Dorsolateral prefrontal cortex (tissue), 122 donors: ENCODE measurements at places on chromosomes 1 and 21.

- DNase-seq: no peak
These were observed 339.1 kb downstream of the PTPRC start for GRCh38 chr1:198977909-198978308.

DNA sequence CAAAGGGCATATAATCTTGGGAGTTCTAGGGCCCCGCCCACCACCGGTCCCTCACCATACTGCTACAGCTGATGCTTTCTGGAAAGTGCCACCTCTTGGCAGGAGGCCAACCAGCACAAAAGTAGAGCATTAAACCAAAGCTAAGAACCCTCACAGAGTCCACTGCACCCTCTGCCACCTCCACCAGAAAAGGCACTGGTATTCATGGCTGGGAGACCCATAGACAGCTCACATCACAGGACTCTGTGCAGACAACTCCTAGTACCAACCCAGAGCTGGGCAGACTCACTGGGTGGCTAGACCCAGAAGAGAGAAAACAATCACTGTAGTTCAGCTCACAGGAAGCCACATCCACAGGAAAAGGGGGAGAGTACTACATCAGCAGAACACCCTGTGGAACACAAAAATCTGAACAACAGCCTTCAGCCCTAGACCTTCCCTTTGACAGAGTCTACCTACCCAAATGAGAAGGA is 10.8 kb downstream of the THEM4 start:
- DNase-seq: no peak

- no peak for DNase-seq
These were observed 56.2 kb upstream of the GNG12 start for GRCh38 chr1:67889466-67889865.

DNA sequence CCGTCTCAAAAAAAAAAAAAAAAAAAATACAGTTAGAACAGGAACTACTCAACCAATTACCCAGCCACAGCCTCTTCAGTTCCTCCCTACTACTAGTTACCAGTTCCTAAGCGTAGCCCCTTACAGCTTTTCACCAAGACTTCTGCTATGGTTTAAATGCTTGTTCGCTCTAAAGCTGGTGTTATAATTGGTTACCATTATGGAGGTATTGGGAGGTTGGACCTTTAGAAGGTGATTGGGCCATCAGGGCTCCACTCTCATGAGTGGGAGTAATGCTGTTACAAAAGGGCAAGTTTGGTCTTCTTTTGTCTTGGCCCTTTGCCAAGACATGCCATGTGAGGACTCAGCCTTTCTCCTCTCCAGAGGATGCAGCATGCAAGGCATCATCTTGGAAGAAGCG is 3.0 kb upstream of the SMPDL3B start:
- DNase-seq: no peak

GRCh38 chr1:179803918-179804317 is 60.8 kb downstream of the FAM163A start:
- DNase-seq: no peak

GRCh38 chr1:148318123-148318903 is 164.8 kb downstream of the PPIAL4G start:
- DNase-seq: no peak

DNA sequence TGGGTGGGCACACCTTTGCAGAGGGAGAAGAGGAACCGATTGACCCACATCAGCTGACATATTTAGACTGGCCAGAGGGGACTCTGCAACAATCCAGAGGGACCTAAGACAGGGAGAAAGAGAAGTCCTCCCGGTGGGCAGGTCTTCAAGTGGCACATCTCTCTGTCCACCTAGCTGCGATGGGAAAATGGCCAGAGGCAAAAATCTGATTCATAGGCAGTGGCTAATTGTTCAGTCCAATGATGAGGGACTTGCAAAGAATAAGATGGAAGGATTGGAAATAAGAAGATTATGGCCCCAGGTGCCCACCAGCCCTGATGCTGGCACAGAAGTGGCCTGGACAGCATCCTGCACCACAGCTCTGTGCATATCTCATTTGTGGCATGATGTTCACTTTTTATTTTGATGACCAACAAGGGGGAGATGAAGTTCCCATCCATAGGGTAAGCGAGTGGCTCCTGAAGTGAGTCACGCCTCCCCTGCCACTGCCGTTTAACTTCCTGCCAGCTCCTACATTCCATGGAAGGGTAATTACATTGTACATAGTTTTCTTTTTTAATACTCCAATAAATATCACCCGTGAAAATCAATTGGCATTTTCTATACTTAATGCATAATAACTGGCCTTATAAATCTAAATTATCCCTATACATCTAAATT is 659.6 kb downstream of the MATN1 start:
- no peak for DNase-seq

DNA sequence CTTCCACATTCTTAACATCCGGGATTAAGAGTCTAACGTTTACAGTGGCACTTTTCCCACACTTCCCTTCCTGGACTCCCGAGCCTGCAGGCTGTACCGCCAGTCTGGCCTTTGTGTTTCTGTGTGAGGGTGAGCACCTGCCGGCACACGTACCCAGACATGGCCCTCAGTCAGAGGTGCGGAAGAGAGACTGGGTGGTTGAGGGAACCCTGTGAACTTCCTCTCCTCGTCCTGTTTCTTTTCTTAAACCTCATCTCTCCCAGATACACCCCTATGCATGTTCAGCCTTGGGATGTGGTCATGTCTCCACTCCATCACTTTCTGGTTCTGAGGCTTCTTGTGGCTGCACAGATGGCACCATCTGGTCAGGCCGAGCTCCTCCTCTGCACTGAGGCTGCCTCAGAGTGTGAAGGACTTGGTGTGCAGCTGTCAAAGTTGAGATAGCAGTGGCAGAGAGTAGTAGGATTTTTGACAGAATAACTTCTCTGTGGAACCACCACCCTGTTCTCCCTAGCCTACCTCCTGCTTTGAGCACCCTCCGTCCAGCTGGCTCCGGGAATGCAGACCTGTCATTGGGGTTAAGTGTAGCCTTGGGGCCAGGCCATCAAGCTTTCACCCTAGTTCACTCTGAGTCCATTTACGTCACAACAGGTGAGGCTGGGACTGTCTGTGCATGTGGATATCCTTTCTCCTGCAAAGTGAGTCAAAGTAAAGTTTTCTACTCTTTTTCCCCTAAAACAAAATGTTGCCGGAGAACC is 31.4 kb downstream of the VASH2 start:
- no peak for DNase-seq

DNA sequence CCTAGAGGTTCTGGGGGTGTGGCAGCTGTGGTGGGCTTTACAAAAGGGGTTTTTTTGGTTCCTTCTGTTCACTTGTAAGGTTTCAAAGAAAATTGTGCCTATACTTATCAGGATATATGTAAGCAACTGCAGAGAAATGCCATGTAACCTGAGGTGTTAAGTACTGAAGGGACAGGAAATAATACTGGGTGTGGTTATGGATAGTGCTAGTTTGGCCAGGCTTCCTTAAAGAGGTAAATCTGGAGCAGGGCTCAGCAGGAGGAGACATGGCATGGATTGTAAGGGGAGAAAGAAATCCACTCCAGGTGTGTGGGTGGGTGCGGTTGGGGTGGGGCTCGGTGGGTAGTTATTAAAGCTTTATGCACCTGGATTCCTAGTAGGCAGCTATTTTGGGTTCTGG is 28.3 kb downstream of the KIRREL1 start:
- no peak for DNase-seq

GRCh38 chr1:157776971-157777391 is at the start of gene FCRL2:
TSS of gene FCRL2 (minus strand) at chr1:157777132. CDS start at chr1:157777073, 59 bp downstream.
- DNase-seq: no peak
